ENCODE measurements at places on chromosomes 7 and 10.

- no peak for DNase-seq
These were observed 416.6 kb downstream of the RPS24 start for GRCh38 chr10:78450239-78450638.

- no peak for DNase-seq
These were observed 62.7 kb downstream of the VTI1A start for GRCh38 chr10:112509558-112510291.

- no peak for DNase-seq
These were observed 14.0 kb downstream of the GATAD1 start for GRCh38 chr7:92461027-92462003.

GRCh38 chr7:82266081-82266480 lies 177.5 kb downstream of the CACNA2D1 start:
- DNase-seq: no peak

- no peak for DNase-seq
These were observed 71.5 kb downstream of the LRRC4 start for GRCh38 chr7:127959770-127960169.

DNA sequence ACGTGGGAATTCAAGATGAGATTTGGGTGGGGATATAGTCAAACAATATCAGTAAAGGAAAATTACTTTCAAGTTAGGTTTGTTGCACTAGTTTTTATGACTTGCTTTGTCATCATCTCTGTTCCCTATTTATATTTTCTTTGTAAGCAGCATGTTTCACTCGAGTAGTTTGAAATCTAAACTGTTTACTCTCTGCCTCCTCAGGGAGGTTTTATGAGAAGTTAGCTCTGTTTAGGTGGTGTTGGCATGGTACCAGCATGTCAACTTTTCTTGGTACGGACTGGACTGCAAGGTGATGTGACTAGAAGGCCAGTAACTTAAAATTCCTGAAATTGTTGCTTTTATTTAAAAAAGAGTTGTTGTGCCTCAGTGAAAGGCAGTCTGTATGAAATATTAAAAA lies 59.2 kb upstream of the MTPN start:
- DNase-seq: no peak

GRCh38 chr7:85765698-85766298 lies 578.9 kb upstream of the SEMA3D start:
- no peak for DNase-seq

DNA sequence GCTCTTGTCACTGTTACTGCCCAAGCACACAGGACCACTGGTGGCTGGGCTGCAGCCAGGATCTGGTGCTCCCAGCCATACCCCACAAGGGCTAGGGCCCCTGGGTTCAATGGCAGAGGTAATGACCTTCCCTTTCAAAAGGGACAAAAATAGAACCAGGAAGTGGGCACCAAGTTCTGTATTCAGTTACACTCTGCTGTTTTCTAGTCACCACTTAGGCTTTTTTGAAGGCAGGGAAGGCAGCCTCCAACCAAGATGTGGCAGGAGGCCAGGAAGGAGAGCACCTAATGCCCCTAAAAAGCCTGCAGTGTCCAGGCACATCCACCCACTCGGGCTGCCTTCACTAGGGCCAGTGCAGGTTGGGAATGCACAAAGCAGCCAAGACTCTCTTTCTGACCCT lies 47.8 kb downstream of the NOD1 start:
- DNase-seq: no peak

DNA sequence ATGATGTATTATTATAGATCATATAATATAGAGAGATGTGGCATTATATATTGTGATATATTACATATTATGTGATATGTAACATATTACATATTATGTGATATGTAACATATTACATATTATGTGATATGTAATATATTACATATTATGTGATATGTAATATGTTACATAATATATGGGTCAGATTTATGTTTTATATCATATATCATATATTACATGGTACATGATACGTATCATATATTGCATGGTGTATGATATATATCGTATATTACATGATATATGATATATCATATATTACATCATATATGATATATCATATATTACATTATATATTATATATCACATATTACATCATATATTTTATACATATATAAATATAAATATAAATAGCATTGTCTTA lies 164.1 kb upstream of the NEBL start:
- DNase-seq: no peak

DNA sequence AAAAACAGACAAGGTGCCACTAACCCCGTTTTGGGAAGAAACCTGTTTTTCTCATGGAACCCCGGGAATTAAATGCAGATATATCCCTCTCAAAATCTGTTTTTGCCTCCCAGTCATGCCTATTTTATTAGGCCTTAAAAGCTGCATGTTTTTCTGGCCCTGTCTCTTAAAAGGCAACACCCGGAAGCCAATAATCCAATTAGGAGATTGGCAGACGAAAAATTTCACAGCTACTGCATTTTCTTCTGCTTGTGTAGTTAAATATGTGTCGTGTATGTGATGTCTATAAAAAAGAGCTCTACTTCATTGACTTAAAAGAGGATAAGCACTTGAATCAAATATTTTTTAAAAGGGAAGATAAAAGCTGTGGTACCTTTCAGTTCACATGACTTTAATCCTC lies 31.9 kb upstream of the OPTN start:
- DNase-seq: no peak

- DNase-seq: no peak
These were observed 37.0 kb upstream of the GLCCI1 start for GRCh38 chr7:7931626-7932025.

DNA sequence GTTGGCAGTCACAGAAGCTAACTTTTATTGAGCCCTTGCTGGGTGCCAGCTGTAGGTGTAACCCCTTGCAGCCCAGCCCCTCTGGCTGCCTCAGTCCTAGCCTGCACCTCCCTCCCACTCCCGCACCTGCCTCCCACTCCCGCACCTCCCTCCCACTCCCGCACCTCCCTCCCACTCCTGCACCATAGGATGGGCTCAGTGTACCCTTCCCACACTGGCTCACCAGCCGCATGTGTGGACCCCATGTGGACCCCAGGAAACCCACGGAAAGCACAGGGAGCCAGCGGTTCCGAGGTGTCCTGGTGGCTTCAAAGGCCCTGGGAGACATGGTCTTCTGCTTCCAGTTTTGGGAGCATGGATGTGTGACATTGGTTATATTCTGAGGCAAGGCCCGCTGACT lies 132.9 kb downstream of the EBF3 start:
- DNase-seq: no peak

Data from stimulated activated CD8-positive, alpha-beta memory T cell treated with anti-CD3 and anti-CD28 coated beads, Interleukin-4, amount 100 ng/mL, for 24 hours (primary cell).